ENCODE measurements at places on chromosomes 3 and 15. TPM values are rescaled to one million over a fixed set of nuclear protein-coding genes. Genes with fewer than 3 reads are reported as not detected.

VGLL3 gene
- total RNA-seq = 242 TPM

CCR9 gene
- total RNA-seq = not detected

CSPG4 gene
- 20.3 TPM for total RNA-seq

RAD51 gene
- 1.8 TPM for total RNA-seq

RETNLB gene
- not detected for total RNA-seq

CHRNA3 gene
- not detected for total RNA-seq

IL5RA gene
- total RNA-seq = not detected

EEFSEC gene
- 4.4 TPM for total RNA-seq

VPS13C gene
- total RNA-seq = 117 TPM

PLS1 gene
- total RNA-seq = 1.1 TPM

NDN gene
- total RNA-seq = 51.9 TPM

SLC24A5 gene
- total RNA-seq = not detected

IFT122 gene
- total RNA-seq = 30.4 TPM

PLAAT1 gene
- under 0.01 TPM for total RNA-seq

CFAP44 gene
- total RNA-seq = 5.8 TPM

HYAL3 gene
- total RNA-seq = 1.8 TPM
